ENCODE measurements at places on chromosomes 6 and 20.
A peak's percentile ranks its signal among the peaks of the same experiment; 100 is the strongest.

GRCh38 chr6:97422171-97422570 lies 139.2 kb upstream of the MMS22L start:
- DNase-seq = no peak

DNA sequence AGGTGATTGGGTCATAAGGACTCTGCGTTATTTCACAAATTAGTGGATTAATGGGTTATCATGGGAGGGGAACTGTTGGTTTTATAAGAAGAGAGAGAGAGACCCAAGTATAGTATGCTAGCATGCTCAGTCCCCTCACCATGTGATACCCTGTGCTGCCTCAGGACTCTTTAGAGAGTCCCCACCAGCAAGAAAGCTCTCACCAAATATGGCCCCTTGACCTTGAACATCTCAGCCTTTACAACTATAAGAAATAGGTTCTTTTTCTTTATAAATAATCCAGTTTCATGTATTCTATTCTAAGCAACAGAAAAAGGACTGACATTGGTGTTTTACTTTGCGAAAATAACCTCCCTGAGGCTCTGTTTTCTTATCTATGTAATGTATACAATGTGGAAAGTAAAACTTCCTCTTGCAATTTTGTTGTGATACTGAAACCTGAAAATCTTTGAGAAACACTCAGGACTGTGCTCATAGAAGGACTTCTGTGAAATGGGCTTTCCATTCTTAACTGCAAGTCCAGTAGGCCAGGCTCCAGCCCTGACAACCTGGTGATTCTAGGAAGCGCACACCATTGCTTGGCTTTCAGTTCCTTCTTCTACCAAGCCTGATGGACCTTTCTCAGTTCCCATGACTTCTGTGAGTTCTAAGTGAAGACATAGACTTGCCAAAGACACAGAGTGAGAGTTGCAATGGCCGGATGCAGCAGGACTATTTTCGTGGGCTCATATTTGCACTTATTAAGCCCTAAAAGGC lies 21.9 kb downstream of the SIRPD start:
- DNase-seq = no peak

DNA sequence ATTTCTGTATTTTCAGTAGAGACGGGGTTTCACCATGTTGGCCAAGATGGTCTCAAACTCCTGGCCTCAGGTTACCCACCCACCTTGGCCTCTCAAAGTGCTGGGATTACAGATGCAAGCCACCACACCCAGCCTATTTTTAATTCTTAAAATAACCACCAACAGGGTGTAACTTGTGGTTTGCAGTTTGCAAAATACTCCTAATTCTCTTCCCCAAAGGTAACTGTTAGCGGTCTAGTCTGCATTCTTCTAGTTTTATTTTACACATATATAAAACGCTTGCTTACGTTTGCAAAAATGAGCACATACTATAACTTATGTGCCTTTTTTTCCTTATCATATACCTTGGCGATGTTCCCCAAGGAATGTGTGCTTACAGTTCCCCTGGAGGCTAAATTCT lies 25.6 kb upstream of the CHMP4B start:
- no peak for DNase-seq

- peak; percentile 72 for DNase-seq
These were observed 1.2 kb upstream of the GJA1 start for GRCh38 chr6:121434037-121434770.

DNA sequence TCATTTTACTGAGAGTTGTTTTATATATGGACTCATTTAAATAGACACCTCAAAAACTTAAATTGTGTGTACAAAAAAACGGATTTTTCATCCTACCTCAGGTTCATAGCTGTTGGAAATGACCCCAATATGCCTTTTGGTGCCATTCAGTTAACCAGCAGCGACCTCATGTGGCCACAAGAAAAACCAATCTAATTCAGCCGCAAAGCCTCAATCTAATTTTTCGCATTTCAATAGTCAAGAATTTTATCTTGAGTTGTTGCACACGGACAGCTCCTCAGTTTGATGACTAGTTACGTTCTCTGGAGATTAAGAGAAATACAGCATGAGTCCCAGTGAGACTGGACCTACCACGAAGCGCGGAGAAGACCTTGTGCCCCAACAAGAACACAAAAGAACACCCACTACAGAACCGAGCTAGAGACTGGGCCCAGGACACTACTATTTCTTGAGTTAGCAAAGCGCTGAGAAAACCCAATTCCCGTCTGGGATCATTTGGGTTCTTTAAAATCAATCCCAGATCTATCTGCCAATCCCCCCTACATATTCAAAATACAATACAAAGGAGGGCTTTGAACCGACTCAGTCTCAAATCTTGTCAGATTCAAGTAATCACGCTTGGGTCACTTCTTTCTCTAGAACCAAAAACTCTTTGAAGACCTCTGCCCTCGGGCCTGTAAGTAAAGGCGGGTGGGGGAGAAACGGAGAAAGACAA lies 1.1 kb downstream of the TCP11 start:
- no peak for DNase-seq

- DNase-seq = no peak
These were observed 3.2 kb downstream of the USP45 start for GRCh38 chr6:99512033-99512432.

- DNase-seq = no peak
These were observed 21.1 kb downstream of the PNPLA1 start for GRCh38 chr6:36290668-36291620.

DNA sequence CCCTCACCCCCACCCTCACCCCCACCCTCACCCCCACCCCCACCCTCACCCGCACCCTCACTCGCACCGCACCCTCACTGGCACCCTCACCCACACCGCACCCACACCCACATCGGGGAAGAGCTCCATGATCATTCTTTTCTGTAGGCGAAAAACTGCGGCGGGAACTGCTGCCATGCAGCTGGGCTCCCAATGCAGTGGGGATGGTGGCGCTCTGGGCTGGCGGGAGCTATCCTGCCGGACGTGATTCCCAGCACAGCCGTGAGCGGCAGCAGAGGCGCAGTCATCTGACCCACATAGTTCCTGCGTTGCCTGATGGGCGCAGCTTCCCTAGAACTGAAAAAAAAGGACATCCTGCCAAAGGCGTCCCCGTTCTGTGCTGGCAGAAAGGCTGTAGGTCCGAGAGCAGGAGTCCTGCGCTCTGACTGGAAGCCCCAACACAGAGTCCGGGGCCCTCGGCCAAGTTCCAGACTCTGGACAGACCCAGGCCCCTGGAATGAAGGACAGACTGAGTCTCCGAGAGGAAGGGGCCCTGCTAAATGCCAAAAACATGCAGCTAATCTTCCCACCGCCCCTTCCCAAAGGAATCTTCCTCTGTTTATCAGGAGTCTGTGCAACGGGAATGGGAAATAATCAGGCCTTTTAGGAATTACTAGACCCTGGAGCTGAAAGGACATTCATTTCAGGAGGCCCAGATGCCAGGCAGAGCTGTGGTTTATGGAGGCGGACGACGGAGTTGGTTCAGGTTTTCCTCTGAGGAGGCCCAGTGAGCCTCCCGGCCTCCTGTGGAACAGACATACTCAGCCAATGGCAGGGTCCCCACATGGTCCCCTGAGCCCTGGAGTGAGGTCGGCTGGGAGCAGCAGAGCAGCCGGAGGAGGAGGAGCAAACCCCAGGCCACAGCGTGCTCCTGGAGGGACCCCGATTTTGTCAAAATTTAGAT lies 14.1 kb upstream of the TCFL5 start:
- DNase-seq = peak; percentile 97

- no peak for DNase-seq
These were observed 133.0 kb downstream of the JARID2 start for GRCh38 chr6:15378866-15379265.

DNA sequence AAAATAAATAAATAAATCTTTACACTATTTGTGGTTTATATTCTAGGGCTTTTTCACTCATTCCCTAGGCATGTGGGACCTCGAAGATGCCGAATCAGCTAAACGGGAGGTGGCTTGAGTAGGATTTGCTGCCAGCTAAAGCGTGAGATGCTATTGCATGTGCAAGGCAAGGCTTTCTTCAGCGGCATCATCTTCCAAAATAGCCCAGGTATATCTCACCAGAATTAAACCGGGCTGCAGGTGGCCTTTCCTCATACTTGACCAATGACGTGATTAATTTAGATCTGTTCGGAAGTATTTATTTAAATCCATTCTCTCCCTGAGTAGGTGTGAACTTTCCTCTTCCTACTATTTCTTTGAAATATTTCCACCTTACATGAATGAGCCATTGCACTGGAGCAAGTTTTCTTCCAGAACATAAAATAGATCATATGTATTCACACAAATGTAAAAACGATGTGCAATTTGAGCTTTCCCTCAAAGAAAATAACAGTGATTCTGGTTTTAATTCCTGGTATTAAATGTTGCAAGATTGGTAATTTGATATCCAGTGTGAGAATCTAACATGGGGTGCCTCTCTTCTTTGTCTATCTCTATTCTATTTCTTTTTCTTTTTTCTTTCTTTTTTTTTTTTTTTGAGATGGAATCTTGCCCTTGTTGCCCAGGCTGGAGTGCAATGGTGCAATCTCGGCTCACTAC lies 24.3 kb upstream of the ZNF217 start:
- DNase-seq = no peak

- DNase-seq = peak; percentile 99
These were observed 278.2 kb upstream of the SUPT3H start for GRCh38 chr6:45655745-45656476.

- no peak for DNase-seq
These were observed 40.4 kb downstream of the TRAM2 start for GRCh38 chr6:52536424-52536916.

GRCh38 chr6:113782636-113783035 lies 74.5 kb upstream of the MARCKS start:
- no peak for DNase-seq

GRCh38 chr20:62320581-62321354 lies 18.0 kb downstream of the ADRM1 start:
- no peak for DNase-seq
